ENCODE measurements at places on chromosomes 2 and 18.

DNA sequence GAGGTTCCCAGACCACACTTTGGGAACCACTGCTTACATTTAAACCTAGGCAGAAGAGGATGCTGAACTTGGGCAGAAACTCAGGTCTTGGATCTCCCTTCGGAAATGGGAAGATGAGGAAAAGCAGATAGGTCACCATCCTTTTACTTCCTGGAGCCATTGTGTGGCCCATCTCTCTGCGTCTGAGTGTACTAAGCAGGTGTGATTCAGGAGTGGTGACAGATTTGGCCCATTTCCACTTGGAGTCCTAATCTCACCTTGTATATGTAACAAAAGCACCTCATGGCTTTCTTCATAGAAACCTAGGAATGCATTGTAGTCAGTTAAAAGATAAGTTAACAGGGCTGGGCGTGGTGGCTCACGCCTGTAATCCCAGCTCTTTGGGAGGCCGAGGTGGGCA lies 71.0 kb downstream of the PRKCE start:
- DNase-seq, result no peak

- no peak for DNase-seq
These were observed 54.2 kb downstream of the ZEB2 start for GRCh38 chr2:144465749-144466148.

DNA sequence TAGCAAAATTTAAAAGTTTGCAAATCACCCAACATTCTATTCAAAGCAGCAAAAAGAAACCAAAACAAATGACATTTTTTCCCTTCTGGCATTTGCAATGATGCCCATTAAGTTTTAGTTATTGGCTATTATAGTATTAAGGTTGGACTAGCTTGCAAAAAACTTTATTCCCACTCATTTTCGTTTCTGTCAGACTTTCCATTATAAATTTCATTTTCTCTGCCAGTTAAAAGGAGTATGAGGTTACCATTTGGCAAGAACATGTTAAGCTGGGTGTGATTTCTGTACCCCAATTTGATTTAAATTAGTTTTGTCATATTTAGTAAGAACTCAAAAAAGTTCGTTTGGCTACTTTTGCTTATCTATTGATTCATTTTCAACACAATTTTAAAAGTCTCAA lies 187.9 kb downstream of the TCF4 start:
- DNase-seq, result no peak

GRCh38 chr18:47949202-47949601 lies 18.7 kb upstream of the SMAD2 start:
- DNase-seq, result no peak

GRCh38 chr18:68533641-68534040 lies 181.3 kb downstream of the TMX3 start:
- no peak for DNase-seq

- no peak for DNase-seq
These were observed 120.1 kb upstream of the SLC1A4 start for GRCh38 chr2:64869126-64869525.

- DNase-seq, result no peak
These were observed 78.5 kb downstream of the PTPN4 start for GRCh38 chr2:119838179-119838578.

- no peak for DNase-seq
These were observed 316.7 kb upstream of the CHAC2 start for GRCh38 chr2:53450923-53451322.

GRCh38 chr2:101725515-101726192 lies 28.1 kb downstream of the MAP4K4 start:
- DNase-seq, result no peak

GRCh38 chr2:137847443-137847842 lies 116.8 kb upstream of the HNMT start:
- no peak for DNase-seq

GRCh38 chr2:237725661-237726060 lies 72.9 kb upstream of the RBM44 start:
- no peak for DNase-seq

GRCh38 chr2:219124381-219125110 lies 36.1 kb downstream of the NHEJ1 start:
- DNase-seq, result no peak

- DNase-seq, result no peak
These were observed 195.9 kb upstream of the CYRIA start for GRCh38 chr2:16861530-16861929.

GRCh38 chr2:230158468-230158867 lies 61.3 kb downstream of the SP110 start:
- DNase-seq, result no peak

DNA sequence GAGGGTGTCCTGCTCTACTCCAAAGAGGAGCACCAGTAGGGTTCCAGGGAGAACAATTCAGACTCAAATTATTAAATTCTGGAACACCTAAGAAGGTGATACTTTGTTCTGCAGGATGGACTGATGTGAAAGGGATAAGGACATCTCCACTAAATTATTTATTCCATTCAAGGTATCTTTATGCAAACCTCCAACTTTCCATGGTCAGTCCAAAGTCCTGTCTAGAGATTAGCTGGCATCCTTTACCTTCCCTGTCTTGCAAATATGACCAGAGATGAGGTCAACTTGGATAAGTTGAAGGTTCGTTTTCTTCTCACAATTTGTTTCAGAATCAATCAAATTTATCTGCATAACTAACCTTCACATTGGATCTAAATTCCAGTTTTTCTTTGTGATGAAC lies 8.7 kb upstream of the ZBTB14 start:
- no peak for DNase-seq

DNA sequence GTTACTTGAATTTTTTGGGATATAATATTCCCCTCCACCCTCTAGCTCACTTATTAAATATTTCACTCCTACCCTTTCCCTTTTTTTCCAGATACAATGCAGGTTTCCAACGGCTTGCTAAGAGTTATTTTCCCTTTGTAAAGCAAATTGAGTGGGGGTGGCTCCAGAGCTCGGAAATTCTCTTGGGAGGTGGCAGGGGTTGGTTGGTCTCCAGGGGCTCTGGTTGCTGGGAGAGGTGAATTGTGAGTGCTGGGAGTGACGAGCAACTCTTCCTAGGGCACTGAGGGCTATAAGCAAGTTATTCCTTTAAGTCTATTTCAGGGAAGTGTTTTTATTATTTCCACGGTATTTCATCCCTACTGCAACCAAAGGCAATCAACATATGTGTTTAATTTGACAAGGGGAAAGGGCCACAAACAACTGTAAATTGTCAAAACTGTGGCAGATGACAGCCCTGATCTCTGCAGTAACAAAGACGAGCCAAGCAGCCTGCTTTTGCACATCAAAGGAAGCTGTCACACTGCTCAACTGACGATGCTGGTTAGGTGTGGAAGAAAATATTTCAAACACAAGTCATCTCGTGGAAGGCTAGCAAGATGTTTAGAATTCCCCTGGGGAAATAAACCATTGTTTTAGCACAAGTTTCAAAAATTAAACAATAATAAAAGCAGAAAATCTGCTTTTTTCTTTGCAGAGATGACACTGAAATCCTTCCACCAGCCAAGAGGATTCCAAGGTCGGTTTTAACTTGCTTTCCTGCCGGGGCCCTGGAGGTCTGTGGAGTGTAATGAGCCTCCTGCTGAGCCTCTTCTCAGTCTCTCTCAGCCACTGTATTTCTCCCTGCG lies 34.8 kb upstream of the ASXL2 start:
- DNase-seq, result peak; percentile 98

DNA sequence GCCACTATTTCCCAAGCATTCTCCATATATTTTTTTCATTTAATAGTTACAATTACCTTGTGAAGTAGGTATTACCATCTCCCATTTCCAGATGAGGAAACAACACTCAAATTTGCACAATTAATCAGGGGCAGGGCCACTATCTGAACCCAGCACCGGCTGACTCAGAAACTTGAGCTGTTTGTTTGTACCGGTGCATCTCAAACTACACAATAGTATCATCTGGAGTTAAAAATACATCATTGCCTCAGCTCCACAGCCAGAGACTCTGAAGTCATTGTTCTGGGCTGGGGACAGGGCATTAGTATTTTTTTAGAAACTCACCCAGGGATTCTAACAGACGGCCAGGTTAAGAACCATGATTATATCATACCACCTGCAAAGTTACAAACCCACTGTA lies 55.9 kb downstream of the CDCA7 start:
- DNase-seq, result no peak

DNA sequence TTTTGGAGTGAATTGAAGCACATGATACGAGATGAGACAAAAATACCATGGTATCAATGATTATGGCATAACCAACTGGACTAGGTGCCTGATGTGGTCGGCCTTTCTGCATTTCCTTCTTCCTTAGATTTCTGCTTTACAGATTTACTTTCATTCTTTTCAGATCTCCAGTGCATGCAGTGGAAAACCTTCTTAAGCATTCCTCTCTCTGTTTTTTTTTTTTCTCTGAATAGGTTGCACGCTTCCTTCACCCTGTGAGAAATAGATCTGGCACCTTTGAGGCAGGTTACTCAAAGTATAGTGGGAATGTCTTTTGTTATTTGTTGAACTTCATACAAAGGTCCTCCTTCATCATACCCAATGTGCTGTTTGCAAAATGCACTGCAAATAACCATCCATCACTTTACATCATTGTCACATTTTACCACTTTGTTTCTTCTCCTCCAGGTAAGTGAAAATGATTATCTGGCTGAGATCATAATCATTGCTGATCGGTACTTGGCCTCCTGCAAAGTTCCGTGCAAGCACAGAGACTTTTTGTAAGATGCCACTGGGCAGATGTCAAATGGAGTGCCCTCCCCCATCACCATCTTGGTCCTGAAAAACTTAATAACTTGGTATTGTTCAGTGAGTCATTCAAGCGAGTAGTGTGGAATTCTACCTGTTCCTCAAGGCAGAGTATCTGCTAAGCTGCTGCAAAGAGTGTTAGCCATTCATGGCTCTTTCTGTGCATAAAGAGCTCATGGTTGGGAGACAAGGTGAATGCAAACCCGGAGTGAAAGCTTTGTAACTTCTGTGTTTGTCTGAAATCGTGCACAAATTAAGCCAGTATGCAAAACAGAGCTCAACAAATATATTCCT lies 30.0 kb upstream of the KLHL14 start:
- DNase-seq, result no peak

- DNase-seq, result no peak
These were observed 38.3 kb downstream of the STAT4 start for GRCh38 chr2:191112448-191112901.

DNA sequence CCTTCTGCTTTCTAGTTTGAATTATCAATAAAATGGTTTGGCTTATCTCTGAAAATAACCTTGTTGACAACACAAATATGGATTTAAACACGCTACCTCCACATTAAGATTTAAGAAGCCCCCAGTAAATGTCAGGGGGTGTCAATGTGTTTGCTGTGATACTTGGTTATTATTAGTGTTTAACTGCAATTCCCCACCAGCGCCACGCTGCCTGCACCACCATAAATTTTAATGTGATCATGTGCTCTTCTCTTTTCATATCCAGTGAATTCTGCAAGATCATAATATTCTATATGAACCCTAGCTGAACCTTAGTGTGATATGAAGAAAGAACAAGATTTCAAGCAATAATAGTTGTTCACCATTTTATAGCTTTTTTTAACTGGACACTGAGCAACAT lies 330.7 kb downstream of the AGPS start:
- no peak for DNase-seq

DNA sequence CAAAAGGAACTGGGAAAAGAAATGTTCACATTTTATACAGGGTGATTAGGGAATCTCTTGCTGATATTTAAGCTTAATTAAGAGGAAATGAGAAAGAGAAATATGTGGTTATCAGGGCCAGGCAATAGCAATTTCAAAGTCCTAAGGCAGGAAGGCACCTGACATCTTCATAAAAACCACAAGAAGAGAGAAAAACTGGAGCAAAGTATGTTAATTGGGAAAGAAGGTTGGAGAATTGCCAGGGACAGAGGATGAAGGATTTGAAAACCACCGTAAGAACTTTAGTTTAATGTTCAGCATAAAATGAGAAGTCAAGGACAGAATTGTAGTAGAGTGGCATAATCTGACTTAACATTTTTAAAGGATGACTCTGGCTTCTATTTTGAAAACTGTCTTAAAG lies 691.8 kb upstream of the NRXN1 start:
- DNase-seq, result no peak

GRCh38 chr2:43331422-43331821 lies 105.0 kb upstream of the ZFP36L2 start:
- DNase-seq, result no peak

All from HAP-1 (cell line).